ENCODE measurements at places on chromosomes 4 and X. TPM values are rescaled to one million over a fixed set of nuclear protein-coding genes. Genes with fewer than 3 reads are reported as not detected.

The WDFY3 gene
- 41.6 TPM for total RNA-seq

The GAGE12D gene
- not detected for total RNA-seq

- H3K27ac ChIP-seq = no peak overlapping the region
- peaks cover 23% of the 10 kb centered on the region for H3K4me1 ChIP-seq
- no peak for DNase-seq
- no peaks in the 10 kb centered on the region for H3K36me3 ChIP-seq
- no peaks in the 10 kb centered on the region for H3K27me3 ChIP-seq
These were observed 21.0 kb upstream of the SPON2 start for GRCh38 chr4:1193206-1194009.

DNA sequence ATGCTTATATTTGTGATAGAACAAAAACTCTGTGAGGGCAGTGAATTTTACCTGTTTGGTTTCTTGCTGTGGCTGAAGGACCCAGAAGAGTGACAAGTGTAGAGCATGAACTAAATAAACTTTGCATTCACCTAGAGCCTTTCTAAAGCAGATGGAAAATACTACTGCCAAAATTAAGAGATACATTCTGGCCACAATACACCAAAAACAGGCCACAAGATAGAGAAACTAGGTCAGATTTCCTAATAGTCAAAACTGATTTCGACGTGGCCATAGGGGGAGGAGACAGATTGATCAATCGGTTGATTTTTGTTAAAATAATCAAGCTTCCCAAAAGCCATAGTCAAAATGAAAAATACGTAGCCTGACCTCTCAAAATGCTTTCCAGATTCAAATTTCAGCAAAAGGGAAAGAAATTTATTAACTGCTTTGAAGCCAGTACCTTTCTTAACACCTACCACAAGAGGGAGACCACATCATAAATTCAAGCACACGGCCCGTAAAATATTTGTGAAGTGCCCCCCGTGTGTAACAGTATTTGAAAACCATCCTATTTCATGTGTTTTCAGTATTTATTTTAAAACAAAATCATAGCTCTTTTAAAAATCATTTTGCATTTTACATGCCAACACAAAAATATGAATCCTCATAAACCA is 132.4 kb downstream of the CORIN start:
- H3K4me1 ChIP-seq = no peaks in the 10 kb centered on the region
- no peak for DNase-seq
- H3K27ac ChIP-seq = no peak overlapping the region

DNA sequence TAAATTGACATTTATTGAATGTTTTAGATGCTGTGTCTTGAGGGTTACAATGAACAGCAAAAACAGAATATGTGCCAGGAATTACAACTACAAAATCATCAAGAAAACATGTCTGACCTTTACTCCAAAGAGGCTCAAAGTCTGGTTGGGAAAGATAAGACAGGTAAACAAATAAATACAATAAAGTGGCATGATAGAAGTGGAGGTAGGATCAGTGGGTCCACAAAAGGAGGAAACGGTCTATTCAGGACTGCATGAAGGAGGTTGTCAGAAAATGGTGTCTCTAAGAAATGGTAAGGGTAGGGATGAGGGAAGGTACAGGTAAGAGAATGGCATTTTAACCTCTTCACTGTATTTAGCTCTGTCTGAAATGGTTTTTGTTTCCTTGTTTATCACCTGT is 3.8 kb downstream of the ARHGEF38 start:
- no peaks in the 10 kb centered on the region for H3K36me3 ChIP-seq
- H3K4me1 ChIP-seq = no peaks in the 10 kb centered on the region
- H3K27ac ChIP-seq = no peak overlapping the region
- no peaks in the 10 kb centered on the region for H3K27me3 ChIP-seq
- H3K4me3 ChIP-seq = no peak overlapping the region

DNA sequence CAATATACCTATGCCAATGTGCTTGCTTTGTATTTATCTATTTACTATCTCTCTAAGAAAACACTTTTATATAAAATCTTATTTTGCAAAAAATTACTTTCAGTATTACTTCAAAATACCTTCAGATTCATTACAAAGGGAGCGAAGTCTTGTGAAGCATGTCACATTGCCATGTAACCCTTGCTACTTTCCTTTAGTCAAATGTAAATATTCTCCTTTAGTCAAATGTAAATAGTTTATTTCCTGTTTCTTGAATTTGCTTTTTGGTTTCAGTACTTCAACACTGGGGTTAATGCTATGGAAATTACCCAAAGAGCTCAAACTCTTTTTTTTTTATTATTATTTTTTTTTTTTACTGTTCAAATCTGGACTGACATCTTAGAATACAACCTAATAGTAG is 383.3 kb downstream of the GRXCR1 start:
- no peak overlapping the region for H3K27ac ChIP-seq
- no peaks in the 10 kb centered on the region for H3K27me3 ChIP-seq
- no peaks in the 10 kb centered on the region for H3K4me1 ChIP-seq

DNA sequence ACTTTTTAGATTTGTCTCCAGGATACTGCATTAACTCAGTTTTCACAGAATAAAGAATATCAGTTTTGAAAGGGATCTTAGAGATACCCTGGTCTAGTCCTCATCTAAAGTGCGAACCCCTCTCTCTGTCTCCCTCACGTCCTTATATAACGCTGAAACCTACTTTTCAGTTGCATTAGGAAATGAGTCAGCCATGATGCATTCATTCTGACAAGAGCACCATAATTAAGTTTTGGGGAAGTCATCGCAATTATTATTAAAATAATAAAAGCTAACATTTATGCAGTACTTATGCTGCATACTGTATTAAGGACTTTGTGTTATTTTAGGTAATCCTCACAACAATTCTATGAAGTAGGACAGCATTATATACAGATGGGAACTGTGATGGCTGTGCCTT is 116.1 kb downstream of the REELD1 start:
- H3K27ac ChIP-seq = peak overlapping the region; percentile 89
- peak; percentile 33 for DNase-seq
- H3K4me1 ChIP-seq = peaks cover 61% of the 10 kb centered on the region
- H3K4me3 ChIP-seq = no peak overlapping the region
- no peaks in the 10 kb centered on the region for H3K36me3 ChIP-seq
- H3K27me3 ChIP-seq = no peaks in the 10 kb centered on the region

DNA sequence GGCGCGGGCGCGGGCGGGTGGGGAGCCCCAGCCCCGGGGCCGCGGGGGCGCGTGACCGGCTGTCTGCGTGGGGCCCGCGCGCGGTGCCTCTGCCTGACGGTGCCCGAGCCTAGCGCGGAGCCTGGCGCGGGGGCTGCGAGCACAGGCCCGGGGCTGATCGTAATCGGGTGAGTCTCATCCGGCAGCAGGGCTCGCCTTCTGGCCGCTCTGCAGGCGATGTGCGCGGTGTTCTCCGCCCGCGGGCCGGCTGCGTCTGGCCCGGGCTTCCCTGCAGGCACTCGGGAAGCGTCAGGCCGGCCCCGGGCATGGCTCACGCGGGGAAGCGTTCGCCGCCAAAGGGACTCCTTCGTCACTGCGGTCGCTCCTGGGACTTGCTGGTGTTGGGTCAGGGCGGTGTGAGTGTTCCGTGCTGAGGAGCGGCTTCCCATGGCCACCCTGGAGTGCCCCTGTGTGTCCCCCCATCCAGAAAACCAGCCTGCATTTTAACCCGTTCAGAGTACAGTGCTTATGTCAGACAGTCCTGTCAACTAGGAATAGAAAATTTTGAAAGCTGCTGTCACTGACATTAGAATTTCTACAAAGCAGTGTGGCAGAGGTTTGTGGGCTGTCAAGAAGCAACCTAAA is 40.6 kb downstream of the FAM149A start:
- peaks cover 20% of the 10 kb centered on the region for H3K27me3 ChIP-seq
- H3K36me3 ChIP-seq = no peaks in the 10 kb centered on the region
